CD4-positive, alpha-beta T cell treated with Interleukin-21 for 1 hour (primary cell): ENCODE measurements at places on chromosomes 2 and 18.

DNA sequence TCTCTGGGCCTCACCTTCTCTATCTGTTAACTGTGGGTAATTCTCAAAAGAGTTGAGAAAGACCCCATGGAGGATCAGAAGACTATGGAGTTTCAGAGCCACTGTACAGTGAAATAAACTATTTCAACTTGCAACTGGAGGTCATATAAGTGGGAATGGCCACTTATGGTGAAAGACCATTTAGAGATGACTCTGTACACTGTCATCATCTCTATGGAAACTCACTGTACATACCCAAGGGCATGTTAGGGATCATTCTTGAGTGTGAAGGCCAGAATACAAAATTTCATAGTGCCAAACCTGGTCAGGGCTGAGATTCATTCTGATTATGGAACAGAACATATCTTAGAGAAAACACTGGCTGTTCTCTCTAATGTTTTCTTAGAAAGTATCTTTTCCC, 149.3 kb downstream of the KLHL14 start:
- DNase-seq: no peak

DNA sequence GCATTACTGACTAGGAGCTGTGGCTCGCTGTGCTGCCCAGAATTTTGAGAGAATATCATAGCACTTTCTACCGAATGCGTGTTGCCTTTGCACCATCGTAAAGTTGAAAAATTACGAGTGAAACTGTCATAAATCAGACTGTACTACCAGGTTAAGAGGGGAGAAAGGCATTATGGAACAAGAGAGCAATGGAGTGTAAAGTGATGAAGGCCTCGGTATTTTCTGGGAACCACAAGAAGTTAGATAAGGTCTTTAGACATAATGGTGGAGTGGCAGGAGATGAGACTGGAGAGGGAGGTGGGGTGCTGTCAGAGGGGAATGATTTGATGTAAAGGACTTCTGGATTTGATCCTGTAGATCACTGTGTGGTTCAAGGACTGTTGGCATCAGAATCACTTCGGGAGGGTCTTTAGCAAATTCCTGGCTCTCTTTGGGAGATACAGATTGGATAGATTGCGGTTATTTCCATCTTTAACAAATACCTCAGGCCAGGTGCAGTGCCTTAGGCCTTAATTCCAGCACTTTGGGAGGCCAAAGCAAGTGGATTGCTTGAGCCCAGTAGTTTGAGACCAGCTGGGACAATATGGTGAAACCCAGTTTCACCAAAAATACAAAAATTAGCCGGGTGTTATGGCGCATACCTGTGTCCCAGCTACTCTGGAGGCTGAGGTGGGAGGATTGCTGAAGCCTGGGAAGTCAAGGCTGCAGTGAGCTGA, 4.9 kb upstream of the ADGRF3 start:
- no peak for DNase-seq

- no peak for DNase-seq
Measured at GRCh38 chr2:176079831-176080539, 3.8 kb downstream of the EVX2 start.

DNA sequence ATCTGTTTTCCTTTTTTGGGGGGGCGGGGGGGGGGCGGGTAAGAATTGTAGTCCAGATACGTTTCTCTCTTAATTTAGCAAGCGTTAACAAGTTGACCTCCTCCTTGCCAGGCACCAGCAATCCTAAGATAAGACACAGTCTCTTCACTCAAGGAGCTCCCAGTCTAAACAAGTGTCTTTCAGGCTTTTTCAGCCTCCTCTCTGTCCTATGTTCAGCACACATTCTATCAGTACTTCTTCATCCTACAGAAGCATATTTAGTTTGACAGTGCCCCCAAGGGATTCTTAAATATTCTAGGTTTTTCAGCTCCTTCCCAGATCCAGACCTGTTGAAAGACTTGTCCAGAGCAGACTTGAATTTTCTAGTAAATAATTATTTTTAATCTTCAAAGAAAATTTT, 2.7 kb downstream of the PPP1CB start:
- DNase-seq: no peak

DNA sequence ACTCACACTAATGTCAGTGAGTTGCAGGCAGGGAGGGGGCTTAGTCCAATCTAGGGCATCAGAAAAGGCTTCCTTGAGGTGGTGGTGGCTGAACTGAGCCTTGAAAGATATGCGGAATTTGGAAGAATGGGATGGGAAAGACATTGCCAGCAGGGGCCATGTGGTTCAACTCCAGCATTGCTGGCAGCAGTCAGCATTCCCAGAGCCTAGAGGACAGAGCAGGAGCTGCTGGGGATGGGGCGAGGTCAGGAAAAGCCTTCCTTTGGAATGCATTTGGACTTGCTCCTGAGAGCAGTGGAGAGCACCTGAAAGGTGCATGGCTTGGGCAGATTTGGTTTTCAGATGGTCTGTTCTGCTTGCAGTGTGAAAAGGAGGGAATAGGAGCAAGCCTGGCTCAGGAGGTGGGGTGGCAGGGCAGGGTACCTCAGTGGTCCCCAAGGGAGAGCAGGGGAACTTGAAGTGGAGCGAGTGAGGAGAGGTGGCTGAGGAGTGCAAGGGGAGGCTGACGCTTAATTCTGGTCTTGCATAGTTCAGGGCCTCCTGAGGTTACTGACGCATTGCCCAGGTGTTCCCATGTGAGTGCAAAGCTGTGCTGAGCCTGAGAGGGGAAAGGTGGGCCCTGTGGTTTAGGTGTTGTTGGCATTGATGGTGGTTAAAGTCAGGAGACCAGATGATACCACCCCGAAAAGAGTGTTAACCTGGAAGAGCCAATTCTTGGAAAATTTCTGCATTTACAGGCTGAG, 112.1 kb upstream of the MGAT5 start:
- no peak for DNase-seq

DNA sequence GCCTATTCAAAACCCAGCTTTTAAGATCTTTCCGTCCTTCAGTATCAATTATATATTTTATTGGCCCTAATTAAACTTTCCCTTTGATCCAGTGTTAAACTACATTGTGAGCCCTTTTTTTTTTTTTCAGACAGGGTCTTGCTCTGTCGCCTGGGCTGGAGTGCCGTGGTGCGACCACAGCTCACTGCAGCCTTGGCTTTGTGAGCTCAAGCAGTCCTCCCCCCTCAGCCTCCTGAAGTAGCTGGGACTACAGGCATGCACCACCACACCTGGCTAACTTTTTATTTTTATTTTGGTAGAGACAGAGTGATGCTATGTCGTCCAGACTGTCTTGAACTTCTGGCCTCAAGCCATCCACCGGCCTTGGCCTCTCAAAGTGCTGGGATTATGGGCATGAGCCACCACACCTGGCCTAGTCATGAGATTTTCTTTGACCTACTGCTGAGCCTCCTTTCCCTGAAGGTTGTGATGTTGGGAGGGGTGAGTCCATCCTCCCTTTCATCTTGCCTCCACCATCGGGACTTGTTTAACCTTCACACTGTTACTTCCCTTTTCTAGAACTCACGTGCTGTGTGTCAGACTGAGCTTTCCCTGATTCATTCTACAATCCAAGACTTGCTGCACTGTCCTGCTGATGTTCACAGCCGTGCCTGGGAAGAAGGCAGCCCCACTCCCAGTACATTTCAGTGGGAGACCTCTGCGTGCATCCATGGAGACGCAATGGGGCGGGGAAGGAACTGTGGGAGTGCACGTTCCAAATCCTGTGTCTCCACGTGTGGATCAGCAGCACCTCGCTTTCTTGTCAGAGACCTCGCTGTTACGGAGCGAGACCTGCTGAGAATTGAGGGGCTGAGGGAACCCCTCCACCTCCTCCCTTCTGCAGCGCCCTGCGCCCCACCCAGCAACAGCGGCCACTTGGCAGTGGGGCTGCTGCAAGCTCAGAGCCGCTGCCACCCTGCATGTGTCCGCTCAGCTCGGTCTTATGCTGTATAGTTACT, 10.8 kb downstream of the OXER1 start:
- DNase-seq: no peak

DNA sequence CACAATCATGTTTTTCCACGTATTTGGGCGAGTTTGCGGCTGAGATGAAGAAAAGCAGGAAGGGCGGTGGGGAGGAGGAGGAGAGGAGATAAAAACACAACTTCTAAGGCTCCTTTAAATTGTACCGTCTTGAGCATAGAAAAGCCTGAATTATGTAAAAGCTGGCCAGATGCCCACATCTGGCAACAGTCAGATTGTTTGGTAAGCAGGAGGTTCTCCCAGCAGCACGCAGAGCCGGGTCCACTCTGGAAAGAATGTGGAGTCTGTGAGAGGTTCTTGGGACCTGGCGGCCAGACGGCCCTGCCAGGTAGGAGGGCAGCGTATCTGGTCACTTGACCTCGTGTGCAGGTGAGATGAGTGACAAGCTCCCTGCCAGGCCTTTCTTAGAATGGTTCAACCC, 215.3 kb upstream of the APCDD1 start:
- no peak for DNase-seq

DNA sequence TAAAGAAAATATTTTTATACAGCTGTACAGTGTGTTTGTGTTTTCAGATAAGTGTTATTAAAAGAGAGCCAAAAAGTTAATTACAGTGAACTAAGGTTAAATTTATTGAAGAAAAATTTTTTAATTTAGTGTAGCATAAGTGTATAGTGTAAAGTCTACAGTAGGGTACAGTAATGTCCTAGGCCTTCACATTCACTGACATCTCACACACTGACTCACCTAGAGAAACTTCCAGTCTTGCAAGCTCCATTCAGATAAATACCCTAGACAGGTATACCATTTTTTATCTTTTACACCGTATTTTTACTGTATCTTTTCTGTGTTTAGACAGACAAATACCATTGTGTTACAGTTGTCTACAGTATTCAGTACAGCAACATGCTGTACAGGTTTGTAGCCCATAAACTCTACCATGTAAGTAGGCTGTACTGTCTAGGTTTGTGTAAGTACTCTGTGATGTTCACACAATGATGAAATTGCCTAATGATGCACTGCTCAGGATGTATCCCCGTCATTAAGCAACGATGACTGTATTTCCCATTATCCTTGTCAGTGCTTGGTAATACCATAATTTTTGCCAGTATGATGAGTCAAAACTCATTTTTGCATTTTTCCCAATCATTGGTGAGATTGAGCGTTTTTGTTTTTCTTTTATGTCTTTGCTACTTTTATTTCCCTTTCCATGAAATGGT, 48.2 kb upstream of the B3GNT2 start:
- no peak for DNase-seq

DNA sequence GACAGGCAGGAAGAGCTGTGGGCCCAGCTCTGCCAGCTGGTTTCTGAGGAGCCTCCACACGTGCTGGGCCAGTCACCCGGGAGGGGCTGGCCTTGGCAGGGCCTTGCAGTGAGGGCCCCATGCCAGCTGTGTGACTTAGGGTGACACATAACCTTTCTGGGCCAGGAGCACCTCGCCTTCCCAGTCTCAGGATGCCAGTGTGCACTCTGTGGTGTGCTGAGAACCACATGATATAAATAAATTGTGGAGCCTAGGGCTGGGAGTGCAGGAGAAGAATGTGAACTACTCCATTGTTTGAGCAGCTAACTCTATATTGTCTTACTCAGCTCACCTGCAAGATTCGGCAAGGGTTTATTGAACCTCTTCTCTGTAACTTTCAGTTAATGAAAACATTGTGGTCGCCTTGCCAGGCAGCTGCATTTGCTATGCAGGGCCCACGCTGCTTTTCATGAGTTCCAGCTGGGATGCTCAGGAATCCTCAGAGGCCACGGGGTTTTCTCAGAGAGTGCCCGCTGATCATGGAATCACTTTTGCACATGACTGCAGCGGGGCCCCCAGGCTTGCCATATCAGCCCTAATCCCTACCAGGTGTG, 222.3 kb downstream of the SH3RF3 start:
- no peak for DNase-seq

DNA sequence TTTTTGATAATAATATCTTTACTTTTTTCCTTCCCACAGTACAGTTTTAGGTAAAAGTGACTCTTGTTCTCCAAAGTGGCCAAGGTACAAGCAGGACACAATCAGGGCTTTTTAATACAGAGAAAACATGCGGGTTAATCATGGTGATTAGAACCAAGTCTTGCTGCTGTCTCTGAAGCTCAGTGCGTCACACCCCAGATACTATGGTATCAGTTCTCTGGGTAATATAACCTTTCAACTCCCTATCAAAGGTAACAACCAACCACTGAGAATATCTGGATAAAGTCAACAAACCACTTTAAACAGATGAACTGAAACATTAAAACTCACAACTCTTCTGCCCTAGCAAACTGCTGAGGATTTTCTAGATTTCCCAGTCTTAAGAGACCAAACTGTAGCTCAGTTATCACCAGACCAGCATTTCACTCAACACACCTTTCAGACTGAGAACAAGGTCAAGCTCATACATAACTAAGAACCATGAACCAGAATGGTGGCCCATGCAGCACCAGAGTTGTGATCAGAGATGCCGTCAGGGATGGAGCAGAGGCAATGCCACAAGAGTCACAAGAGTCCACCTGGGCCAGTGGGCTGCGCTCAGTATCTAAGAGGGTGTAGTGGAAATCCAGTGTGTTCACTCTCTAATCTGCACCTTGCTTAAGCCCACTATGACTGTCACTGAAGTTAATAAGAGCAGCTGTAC, 103.0 kb downstream of the UXS1 start:
- no peak for DNase-seq
